ENCODE measurements at places on chromosomes 5 and 9.
A peak's percentile ranks its signal among the peaks of the same experiment; 100 is the strongest.

DNA sequence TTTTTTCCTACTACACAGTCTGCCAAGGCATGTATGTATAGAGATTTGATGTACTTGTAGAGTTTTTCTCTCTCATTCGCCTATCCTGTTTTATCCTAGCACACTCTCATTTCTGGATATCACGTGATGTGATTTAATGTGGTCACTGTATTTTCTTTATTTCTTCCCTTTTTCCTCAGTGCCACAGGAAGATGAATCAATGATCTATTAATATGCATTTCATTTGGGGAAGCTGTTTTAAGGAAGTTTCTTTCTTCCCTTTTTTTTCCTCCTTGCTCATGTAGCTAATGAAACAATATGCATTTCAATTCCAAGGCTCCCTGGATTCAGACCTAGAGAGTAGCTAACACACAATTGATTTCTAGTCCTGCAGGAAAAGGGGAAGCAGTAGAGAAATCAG, 506.3 kb upstream of the WWC1 start:
- no peak for DNase-seq

DNA sequence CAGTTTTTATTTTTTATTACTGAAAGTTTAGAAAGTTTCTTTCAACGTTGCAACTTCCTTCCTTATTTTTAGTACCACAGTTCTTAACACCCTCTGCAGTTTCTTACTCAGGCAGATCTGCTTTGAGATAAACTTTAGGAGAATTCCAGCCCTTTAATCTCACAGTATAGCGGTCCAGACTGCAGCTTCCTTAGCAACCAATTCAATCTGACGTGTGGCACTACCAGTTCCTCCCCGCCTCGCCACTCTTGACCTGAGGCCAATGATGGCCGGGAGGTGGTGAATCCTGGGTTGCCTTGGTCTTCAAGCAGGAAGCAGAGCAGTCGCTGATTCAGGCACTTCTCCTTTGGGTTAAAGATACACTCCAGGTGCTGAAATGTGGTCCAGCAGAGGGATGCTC, 334.3 kb upstream of the TRPC7 start:
- no peak for DNase-seq

DNA sequence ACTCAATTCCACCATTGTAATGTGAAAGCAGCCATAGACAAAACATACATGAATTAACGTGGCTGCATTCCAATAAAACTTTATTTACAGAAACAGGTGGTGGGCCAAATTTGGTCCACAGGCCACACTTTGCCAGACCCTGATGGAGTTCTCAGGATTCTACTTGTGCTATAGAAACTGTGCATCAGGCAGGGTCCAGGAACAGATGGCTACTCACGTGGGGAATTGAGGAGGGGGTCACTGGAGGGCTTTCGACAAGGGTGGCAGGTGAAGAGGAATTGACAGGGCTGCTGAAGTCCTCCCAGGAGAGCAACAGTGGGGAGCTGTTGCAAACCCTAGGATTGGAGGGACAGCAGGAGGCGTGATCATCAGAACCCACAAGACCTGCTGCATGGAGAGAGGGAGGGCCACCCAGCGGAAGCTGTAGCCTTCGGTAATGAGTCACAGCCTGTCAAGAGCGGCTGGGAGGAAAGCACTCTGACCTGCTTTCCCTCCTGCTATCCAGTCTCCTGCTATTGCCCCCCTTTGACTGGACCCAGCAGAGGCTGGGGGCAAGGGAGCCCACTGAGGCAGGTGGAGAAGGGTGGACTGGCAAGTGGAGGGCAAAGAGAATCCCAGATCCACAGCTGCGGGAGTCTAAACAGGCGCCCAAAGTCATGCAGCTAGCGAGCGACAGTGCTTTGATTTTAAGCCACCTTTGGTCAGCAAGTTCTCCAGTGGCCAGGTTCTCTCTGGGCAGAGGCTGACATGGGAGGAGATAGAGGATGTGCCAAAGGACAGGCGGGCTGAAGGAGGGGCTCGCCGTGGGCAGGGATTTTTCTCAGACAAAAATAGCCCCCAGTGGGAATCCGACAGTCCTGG, 138.3 kb upstream of the SMIM23 start:
- peak; percentile 69 for DNase-seq

DNA sequence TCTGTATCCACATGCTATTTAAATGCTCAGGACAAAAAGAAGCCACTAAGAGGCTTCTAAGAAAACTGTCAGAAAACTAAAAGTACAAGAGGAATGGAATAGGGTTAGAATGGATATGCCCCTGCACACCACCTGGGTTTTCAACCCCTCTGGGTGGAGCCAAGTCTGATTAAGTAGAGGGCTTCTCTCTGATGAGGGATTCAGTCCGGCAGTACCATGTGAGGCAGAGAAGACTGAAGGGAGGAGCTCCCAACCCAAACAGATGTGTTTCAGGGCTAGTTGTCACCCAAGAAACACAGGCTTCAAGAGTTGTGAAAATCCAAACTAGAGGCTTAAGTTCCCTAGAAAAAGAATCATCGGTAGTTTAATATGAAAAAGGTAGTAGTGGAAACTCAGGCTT, 12.5 kb downstream of the NREP start:
- DNase-seq = no peak

GRCh38 chr5:134555223-134555889, 29.9 kb downstream of the JADE2 start:
- DNase-seq = no peak

DNA sequence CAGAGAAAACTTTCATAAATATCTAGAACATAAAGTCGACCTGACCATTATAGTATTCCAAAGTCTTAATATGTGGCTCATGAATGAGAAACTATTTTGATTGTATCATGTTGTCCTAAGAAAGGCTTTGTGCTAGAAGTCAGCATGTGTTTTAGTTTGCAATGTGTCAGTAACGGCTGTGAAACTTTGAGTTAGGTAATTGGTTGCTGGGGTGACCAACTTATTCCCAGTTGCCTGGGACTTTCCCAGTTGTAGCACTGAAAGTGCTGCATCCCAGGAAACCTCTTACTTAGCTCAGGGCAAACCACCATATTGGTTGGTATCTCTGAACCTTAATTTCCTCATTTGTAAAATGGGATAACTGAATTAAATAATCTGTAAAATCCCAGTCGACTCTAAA, 114.6 kb upstream of the SLC12A2 start:
- no peak for DNase-seq

- no peak for DNase-seq
These were observed 114.5 kb downstream of the TSSK1B start for GRCh38 chr5:113320273-113320780.

GRCh38 chr9:93731963-93732362, 155.6 kb downstream of the PHF2 start:
- DNase-seq = no peak

GRCh38 chr9:6270896-6271295, 55.3 kb downstream of the IL33 start:
- DNase-seq = no peak

DNA sequence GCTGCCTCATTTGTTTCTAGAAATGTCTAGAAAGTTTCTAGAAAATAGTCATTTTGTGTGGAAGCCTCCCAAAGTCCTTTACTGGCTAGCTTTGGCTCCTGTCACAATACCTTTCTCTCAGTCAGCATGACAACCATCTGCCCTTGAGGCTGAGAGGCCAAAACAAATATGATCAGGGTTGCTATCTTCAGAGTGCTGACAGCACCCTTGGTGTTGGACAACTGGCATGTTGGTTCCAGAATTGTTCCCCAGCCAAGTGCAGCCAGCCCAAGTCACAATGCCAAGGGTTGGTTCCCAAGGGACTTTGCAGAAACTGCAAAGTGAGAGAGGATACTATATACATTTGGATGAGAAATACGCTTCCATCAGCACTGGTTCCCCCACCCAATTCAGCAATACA, 140.9 kb upstream of the GAS1 start:
- DNase-seq = no peak

DNA sequence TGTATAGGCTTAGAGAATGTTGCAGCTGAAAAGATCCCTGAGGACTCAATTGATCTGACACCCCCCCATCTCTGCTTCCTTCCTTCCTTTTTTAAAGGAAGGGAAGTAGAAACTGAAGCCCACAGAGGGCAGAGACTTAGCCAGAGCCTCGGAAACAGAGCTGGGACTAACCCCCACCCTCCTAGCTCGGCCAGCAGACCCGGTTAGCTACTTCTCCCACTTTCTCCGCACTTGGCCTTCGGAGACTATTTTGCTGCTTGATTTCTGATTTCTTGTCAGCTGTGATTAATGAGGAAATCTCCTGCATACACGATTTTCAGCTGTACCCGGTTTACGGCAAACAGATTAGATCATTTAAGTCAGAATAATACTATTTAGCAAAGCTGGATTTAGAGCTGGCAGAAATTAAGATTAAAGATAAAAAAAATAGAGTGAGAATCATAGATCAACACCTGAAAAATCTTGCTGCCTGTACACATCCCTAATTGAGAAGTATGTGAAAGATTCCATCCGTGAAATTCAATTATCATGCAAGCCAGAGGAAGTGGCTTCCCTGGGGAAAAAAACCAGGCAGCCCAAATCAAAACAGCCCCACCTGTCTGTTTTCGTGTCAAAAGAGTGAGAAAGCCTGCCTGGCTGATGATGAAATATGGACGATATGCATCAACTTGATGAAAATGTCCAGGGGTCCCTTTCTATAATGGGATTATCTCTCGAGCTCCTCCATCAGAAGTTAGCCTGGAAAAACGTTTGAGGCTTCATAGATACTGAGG, 159.5 kb upstream of the SHB start:
- DNase-seq = no peak

- DNase-seq = peak; percentile 65
These were observed 7.1 kb downstream of the GLIS3 start for GRCh38 chr9:4292781-4293180.

DNA sequence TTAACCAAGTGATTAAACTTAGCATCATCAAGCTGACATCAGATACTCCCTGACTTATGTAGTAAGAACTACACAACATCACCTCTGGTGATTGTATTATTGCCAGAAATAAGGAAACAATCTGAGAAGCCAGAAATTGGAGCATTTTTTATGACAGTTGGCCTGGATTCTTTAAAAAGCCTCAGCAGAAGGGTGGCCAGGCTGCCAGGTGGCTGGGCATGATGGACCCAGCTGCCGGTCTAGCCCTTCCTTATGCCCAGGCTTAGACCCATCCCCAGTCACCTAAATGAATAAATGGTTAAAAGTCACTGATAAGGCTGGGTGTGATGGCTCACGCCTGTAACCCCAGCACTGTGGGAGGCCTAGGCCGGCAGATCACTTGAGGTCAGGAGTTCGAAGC, 12.8 kb downstream of the OR1K1 start:
- DNase-seq = no peak

GRCh38 chr5:107808671-107809137, 138.0 kb upstream of the EFNA5 start:
- DNase-seq = no peak

DNA sequence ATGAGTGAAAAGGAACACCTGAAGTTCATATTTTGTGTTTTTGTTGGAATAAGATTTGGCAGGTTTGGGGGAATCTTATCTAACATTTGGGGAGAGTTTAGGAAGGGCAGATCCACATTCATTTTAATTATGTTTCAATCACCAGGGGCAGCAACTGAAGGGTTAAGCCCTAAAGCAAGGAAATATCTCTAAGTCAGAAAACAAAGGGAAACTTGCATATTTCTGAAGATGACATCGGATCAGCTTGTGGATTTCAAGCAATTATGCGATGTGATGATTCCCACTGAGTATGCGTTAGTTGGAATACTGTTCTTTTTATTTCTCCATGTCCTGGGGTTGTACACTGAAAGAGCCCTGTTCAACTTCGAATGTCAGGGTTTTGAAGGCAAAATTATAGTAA, 59.8 kb upstream of the NFIB start:
- peak; percentile 40 for DNase-seq

- DNase-seq = no peak
These were observed 19.6 kb downstream of the SIL1 start for GRCh38 chr5:139178589-139178917.

DNA sequence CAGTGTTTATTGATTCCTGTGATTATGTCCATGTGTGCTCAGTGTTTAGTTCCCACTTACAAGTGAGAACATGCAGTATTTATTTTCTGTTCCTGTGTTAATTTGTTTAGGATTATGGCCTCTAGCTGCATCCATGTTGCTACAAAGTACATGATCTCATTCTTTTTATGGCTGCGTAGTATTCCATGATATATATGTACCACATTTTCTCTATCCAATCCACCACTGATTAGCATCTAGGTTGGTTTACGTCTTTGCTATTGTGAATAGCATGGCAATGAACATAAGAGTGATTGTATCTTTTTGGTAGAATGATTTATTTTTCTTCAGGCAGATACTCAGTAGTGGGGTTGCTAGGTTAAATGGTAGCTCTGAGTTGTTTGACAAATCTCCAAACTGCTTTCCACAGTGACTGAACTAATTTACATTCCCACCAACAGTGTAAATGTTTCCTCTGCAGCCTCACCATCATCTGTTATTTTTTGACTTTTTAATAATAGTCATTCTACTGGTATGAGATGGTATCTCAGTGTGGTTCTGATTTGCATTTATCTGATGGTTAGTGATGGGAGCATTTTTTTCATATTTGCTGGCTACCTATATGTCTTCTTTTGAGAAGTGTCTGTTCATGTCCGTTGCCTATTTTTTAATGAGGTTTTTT, 47.5 kb upstream of the ELL2 start:
- peak; percentile 60 for DNase-seq

GRCh38 chr5:29307478-29307877, 1886.0 kb upstream of the CDH6 start:
- DNase-seq = no peak

DNA sequence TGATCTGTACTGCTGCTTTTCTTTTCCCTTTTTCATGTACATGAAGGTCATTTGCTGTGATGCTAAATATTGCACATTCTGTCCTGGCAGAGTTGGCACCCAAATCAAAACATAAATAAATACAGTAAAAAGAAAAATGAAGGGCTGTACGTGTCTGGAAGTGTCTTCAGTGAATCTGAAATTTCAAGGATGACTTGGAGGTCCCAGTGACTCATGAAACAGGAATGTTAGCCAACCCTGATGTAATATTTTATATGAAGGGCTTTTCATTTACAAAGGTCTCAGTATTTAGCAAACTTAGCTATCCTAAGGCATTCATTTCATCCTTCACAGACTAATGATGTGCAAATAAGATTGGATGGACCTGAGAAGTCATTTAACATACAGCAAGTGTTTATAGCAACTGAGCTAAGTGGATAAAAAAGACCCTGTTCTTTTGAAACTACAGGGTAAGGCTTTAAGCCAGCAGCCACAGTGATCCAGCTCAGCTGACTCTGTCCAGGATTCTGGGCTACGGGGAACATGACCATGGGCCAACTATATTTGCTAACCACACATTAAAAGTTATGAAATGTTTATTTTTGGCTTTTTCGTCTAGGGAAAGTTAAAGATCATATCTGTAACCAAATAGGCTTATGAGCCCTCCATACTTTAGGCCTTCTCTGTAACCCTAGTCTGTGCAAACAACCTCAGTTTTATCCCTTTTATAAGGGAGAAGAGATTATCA, 104.0 kb upstream of the DMRTA1 start:
- peak; percentile 44 for DNase-seq

GRCh38 chr5:38612851-38613250, 56.4 kb upstream of the LIFR start:
- peak; percentile 15 for DNase-seq

DNA sequence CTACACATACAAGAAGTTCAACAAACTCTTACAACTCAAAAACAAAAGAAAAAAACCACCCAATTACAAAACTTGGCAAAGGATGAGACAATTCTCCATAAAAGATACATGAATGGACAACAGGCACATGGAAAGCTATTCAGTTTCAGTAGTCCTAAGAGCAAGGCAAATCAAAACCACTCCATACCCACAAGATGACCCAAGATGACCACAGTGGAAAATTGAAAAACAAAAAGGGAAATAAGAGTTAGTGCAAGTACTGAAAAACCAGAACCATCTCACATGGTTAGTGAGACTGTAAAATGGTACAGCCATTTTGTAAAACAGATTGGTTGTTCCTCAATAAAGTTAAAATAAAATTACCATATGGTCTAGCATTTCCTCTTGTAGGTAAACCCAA, 287.1 kb upstream of the CDH9 start:
- no peak for DNase-seq

All from fibroblast of skin of right quadriceps (primary cell).